Left lung (tissue), 14 donors: ENCODE measurements at places on chromosomes 12 and 14. TPM values are rescaled to one million over a fixed set of nuclear protein-coding genes. Genes with fewer than 3 reads are reported as not detected.

DNA sequence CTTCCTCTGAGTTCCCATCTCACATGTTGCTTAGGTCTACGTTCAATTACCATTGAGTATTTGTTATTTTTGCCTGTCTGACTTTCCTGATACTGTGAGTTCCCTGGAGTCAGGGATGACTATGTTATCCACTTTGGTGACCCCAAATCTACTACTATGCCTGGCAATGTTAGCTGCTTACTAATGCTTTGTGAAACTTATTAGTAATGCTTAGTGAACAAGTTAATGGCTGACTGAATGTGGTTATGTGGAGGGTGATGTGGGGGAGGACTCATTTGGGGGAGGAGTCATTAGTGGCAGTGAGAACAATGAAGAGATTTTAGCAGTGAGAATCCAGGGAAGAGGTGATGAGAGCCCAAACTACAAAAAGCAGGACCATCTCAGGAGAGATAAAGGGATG lies 121.6 kb downstream of the KTN1 start:
- no peak overlapping the region for H3K27ac ChIP-seq
- H3K4me1 ChIP-seq: no peaks in the 10 kb centered on the region
- H3K4me3 ChIP-seq: no peak overlapping the region
- DNase-seq: no peak
- H3K36me3 ChIP-seq: no peaks in the 10 kb centered on the region
- no peaks in the 10 kb centered on the region for H3K27me3 ChIP-seq

TMEM253 gene
- 0.85 TPM for total RNA-seq

GRCh38 chr14:51089278-51089677 lies 5.6 kb downstream of the TRIM9 start:
- H3K27me3 ChIP-seq: peaks cover 28% of the 10 kb centered on the region
- H3K36me3 ChIP-seq: no peaks in the 10 kb centered on the region
- no peak overlapping the region for H3K4me3 ChIP-seq
- no peak overlapping the region for H3K27ac ChIP-seq
- no peak for DNase-seq

HCAR3 gene
- 2.8 TPM for total RNA-seq
